Spleen (tissue), 13 donors: ENCODE measurements at places on chromosomes 4 and X. TPM values are rescaled to one million over a fixed set of nuclear protein-coding genes. Genes with fewer than 3 reads are reported as not detected.
A peak's percentile ranks its signal among the peaks of the same experiment; 100 is the strongest.

The MAGEC1 gene
- total RNA-seq: not detected

- no peak for DNase-seq
- no peak overlapping the region for H3K27ac ChIP-seq
- no peak overlapping the region for H3K4me3 ChIP-seq
Observed at GRCh38 chr4:144906181-144906925, 191.6 kb downstream of the ANAPC10 start.

GRCh38 chr4:68735106-68735505 is 64.7 kb upstream of the UGT2B15 start:
- no peak overlapping the region for H3K27ac ChIP-seq
- H3K36me3 ChIP-seq: no peaks in the 10 kb centered on the region
- H3K4me1 ChIP-seq: no peaks in the 10 kb centered on the region
- no peaks in the 10 kb centered on the region for H3K27me3 ChIP-seq

- no peak overlapping the region for H3K4me3 ChIP-seq
- no peaks in the 10 kb centered on the region for H3K36me3 ChIP-seq
- no peak for DNase-seq
- H3K27ac ChIP-seq: no peak overlapping the region
- H3K4me1 ChIP-seq: peaks cover 34% of the 10 kb centered on the region
- H3K27me3 ChIP-seq: no peaks in the 10 kb centered on the region
Observed at GRCh38 chr4:25908491-25908901, 5.5 kb upstream of the SMIM20 start.

DNA sequence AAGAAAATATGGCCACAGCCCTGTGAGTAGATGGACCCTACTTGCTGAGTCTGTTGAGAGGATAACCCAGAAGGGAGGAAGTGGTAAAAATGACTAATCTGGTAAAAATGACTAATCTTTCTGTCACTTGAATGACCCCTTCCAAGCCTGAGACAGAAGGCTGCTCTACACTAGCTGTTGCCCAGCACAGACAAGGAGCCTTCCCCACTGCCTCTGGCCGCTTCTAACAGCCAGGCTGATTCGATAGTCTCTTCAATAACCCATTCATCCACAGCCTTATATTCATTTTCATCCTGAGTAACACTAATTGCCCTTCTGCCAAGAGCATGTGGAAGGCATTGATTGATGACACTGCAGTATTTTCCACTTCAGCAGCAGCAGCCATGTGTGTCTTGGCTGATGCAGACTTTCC is 18.4 kb downstream of the MAGEB17 start:
- H3K27me3 ChIP-seq: no peaks in the 10 kb centered on the region
- H3K4me3 ChIP-seq: no peak overlapping the region
- H3K4me1 ChIP-seq: no peaks in the 10 kb centered on the region

GRCh38 chr4:158121161-158121579 is 51.7 kb downstream of the GASK1B start:
- H3K4me1 ChIP-seq: no peaks in the 10 kb centered on the region
- no peak for DNase-seq
- H3K36me3 ChIP-seq: no peaks in the 10 kb centered on the region
- no peak overlapping the region for H3K4me3 ChIP-seq
- H3K27ac ChIP-seq: peak overlapping the region; percentile 8

DNA sequence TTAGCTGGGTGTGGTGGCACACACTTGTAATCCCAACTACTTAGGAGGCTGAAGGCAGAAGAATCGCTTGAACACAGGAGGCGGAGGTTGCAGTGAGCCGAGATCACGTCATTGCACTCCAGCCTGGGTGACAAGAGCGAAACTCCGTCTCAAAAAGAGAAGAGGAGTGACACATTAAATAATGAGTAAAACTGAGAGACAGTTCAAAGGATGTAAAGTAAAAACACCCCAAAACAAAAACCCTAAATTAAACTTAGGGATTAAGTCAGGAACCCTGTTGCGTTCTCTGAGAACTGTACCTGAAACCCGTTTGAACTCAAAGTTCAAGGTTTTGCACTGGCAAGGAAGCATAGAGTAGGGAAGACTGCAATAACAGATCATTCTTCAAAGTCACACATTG is 141.7 kb downstream of the BRWD3 start:
- no peaks in the 10 kb centered on the region for H3K36me3 ChIP-seq
- no peaks in the 10 kb centered on the region for H3K27me3 ChIP-seq
- no peak overlapping the region for H3K27ac ChIP-seq
- DNase-seq: no peak
- no peak overlapping the region for H3K4me3 ChIP-seq

The FAM156B gene
- total RNA-seq: 35.6 TPM

- peaks cover 92% of the 10 kb centered on the region for H3K4me1 ChIP-seq
- DNase-seq: peak; percentile 98
- peak overlapping the region; percentile 95 for H3K27ac ChIP-seq
- H3K4me3 ChIP-seq: peak overlapping the region; percentile 76
Observed at GRCh38 chr4:2811830-2812611, 19.1 kb downstream of the SH3BP2 start.

DNA sequence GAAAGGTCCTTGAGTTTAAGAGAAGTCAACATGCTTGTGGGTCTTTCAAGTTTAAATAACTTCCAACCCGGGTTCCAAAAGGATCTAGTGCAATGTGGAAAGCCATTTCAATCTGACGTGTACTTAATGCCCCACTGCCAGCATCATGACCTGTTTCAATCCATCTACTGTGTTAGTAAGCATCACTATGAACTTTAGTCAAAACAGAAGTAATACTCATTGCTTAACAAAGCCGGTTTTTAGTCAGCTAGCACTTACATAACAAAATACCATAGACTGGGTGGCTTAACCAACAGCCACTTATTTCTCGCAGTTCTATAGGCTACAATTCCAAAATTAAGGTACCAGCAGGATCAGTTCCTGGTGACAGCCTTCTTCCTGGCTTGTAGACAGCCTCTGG is 677.5 kb downstream of the DMD start:
- no peak overlapping the region for H3K4me3 ChIP-seq
- DNase-seq: no peak
- peaks cover 6% of the 10 kb centered on the region for H3K4me1 ChIP-seq

The USP17L28 gene
- not detected for total RNA-seq

- no peak for DNase-seq
- H3K36me3 ChIP-seq: no peaks in the 10 kb centered on the region
- H3K27me3 ChIP-seq: no peaks in the 10 kb centered on the region
Observed at GRCh38 chrX:134362560-134363089, 97.3 kb upstream of the HPRT1 start.

The ATOH1 gene
- not detected for total RNA-seq

DNA sequence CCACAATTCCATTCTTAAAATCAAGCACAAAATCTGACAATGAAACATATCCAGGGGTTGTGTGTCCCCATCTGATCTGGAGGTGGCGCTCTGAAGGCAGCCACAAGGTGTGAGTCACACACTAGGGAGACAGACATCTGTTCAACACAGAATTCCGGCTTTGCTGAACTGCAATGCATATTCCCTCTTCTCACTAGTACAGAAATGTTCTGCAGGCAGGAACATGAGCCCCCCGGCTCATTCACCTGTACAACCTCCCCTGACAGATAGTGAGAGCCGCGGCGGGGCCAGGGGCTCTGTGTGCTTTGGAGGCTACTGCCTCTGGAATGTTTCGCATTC is 41.9 kb downstream of the WDR1 start:
- no peak for DNase-seq
- H3K27me3 ChIP-seq: no peaks in the 10 kb centered on the region
- H3K4me3 ChIP-seq: no peak overlapping the region
- H3K4me1 ChIP-seq: no peaks in the 10 kb centered on the region
- no peak overlapping the region for H3K27ac ChIP-seq

GRCh38 chrX:64187762-64188150 is 17.8 kb downstream of the AMER1 start:
- no peak overlapping the region for H3K27ac ChIP-seq
- H3K27me3 ChIP-seq: no peaks in the 10 kb centered on the region
- no peak for DNase-seq
- no peaks in the 10 kb centered on the region for H3K4me1 ChIP-seq

The ADH1C gene
- 0.60 TPM for total RNA-seq

The ADH1A gene
- 0.25 TPM for total RNA-seq

The NDST3 gene
- total RNA-seq: 5.9 TPM

DNA sequence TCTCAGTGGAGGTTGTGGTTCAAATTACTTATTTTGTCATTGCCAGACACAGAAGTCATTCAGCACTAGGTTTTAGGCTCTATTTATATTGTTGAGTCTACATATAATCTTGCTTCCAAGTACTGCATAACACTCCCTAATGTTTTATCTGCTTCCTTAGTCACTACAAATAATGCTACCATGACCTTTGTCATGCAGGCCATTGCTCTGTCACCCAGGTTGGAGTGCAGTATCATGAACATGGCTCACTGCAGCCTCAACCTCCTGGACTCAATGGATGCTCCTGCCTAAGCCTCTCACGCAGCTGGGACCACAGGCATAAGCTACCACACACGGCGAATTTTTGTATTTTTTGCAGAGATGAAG is 23.5 kb upstream of the PDZD4 start:
- H3K4me1 ChIP-seq: no peaks in the 10 kb centered on the region
- H3K27ac ChIP-seq: no peak overlapping the region
- H3K36me3 ChIP-seq: no peaks in the 10 kb centered on the region
- no peak overlapping the region for H3K4me3 ChIP-seq
- H3K27me3 ChIP-seq: peaks cover 33% of the 10 kb centered on the region

DNA sequence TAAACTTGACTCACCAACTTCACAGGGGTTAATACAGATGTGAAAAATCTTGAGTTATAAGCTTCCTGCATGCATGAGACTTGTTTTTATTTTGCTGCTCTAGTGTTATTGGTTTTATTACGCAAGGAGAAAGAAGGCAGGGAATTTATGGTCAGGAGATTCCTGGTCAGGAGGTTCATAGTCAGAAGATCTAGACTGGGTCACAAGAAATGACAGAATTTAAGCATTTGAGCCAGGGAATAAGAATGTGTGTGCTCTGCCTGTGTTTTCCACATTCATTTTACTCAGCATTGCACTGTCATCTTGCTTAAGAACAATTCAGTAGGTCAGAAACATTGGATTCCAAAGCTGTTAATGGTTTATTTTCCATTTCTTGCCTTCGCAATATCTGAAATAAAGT is 2522.1 kb downstream of the ARAP2 start:
- no peaks in the 10 kb centered on the region for H3K36me3 ChIP-seq
- H3K4me3 ChIP-seq: no peak overlapping the region
- no peak for DNase-seq

GRCh38 chrX:119755981-119756533 is 2.3 kb upstream of the SOWAHD start:
- peaks cover 68% of the 10 kb centered on the region for H3K4me1 ChIP-seq
- H3K4me3 ChIP-seq: no peak overlapping the region
- H3K27ac ChIP-seq: peak overlapping the region; percentile 77
- H3K27me3 ChIP-seq: peaks cover 6% of the 10 kb centered on the region
- peak; percentile 76 for DNase-seq
- no peaks in the 10 kb centered on the region for H3K36me3 ChIP-seq

DNA sequence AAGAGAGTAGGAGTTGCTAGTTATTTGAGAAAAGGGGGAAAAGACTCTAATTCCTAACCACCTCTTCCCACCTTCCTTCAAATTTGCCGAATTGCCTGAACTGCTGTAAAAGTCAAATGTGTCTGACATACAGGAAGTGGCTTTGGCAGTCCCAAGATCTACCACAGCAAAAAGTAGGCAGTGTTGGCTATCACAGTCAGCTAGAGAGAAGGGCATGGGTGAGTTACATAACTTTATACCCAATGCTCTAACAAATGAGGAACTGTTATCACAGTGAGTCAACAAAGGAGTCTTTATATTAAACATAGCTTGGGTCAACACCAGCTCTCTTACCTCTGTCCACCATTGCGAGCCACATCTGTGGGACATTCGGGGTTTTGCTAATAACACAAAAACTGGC is 2.4 kb upstream of the MBNL3 start:
- peak overlapping the region; percentile 57 for H3K4me3 ChIP-seq
- H3K4me1 ChIP-seq: peaks cover 10% of the 10 kb centered on the region
- H3K27ac ChIP-seq: peak overlapping the region; percentile 91
- no peak for DNase-seq
- no peaks in the 10 kb centered on the region for H3K36me3 ChIP-seq
- no peaks in the 10 kb centered on the region for H3K27me3 ChIP-seq

DNA sequence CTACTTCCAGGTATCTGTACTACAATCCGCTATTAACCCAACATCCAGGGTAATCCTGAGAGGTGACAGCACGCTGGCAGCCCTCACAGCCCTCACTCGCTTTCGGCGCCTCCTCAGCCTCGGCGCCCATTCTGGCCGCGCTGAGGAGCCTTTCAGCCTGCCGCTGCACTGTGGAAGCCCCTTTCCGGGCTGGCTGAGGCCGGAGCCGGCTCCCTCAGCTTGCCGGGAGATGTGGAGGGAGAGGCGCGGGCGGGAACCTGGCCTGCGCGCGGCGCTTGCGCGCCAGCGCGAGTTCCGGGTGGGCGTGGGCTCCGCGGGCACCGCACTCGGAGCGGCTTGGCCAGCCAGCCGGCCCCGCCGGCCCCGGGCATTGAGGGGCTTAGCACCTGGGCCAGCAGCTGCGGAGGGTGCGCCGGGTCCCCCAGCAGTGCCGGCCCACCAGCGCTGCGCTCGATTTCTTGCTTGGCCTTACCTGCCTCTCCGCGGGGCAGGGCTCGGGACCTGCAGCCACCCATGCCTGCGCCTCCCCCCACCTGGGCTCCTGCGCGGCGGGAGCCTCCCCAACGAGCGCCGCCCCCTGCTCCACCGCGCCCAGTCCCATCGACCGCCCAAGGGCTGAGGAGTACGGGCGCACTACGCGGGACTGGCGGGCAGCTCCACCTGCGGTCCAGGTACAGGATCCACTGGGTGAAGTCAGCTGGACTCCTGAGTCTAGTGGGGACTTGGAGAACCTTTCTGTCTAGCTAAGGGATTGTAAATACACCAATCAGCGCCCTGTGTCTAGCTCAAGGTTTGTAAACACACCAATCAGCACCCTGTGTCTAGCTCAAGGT is 87.3 kb downstream of the PRSS12 start:
- no peaks in the 10 kb centered on the region for H3K27me3 ChIP-seq
- no peaks in the 10 kb centered on the region for H3K36me3 ChIP-seq
- no peaks in the 10 kb centered on the region for H3K4me1 ChIP-seq
- no peak overlapping the region for H3K27ac ChIP-seq

DNA sequence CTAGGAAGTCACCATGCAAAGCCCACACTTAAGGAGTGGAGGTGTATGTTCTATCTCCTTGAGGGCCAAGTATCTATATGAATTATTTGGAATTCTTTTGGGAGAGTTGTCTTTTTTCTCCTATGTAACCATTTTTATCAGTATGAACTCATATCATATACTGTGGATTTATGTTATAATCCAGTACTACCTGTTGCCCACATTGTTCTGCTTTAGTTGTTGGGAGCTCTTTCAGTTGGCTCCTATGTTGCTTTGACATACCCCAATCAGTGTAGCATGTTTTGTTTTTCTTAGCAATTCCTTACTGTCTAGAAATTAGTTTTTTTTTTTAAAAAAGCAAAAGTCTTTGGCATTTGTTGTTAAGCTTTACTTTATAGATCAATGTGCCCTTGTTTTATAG is 13.0 kb downstream of the UCHL1 start:
- no peaks in the 10 kb centered on the region for H3K27me3 ChIP-seq
- no peaks in the 10 kb centered on the region for H3K36me3 ChIP-seq
- H3K27ac ChIP-seq: no peak overlapping the region
- H3K4me3 ChIP-seq: no peak overlapping the region
- H3K4me1 ChIP-seq: no peaks in the 10 kb centered on the region

The PPEF2 gene
- 0.83 TPM for total RNA-seq

GRCh38 chrX:30085571-30085970 is 129.8 kb upstream of the MAGEB2 start:
- H3K27ac ChIP-seq: no peak overlapping the region
- no peak for DNase-seq
- H3K4me1 ChIP-seq: no peaks in the 10 kb centered on the region
- no peaks in the 10 kb centered on the region for H3K36me3 ChIP-seq
- H3K4me3 ChIP-seq: no peak overlapping the region

The ARHGAP4 gene
- 263 TPM for total RNA-seq

- no peak for DNase-seq
- no peaks in the 10 kb centered on the region for H3K4me1 ChIP-seq
- H3K27ac ChIP-seq: no peak overlapping the region
- no peak overlapping the region for H3K4me3 ChIP-seq
Observed at GRCh38 chr4:141789716-141790115, 153.3 kb downstream of the IL15 start.
